Foreskin fibroblast (primary cell): ENCODE measurements at places on chromosomes 2 and 18.

DNA sequence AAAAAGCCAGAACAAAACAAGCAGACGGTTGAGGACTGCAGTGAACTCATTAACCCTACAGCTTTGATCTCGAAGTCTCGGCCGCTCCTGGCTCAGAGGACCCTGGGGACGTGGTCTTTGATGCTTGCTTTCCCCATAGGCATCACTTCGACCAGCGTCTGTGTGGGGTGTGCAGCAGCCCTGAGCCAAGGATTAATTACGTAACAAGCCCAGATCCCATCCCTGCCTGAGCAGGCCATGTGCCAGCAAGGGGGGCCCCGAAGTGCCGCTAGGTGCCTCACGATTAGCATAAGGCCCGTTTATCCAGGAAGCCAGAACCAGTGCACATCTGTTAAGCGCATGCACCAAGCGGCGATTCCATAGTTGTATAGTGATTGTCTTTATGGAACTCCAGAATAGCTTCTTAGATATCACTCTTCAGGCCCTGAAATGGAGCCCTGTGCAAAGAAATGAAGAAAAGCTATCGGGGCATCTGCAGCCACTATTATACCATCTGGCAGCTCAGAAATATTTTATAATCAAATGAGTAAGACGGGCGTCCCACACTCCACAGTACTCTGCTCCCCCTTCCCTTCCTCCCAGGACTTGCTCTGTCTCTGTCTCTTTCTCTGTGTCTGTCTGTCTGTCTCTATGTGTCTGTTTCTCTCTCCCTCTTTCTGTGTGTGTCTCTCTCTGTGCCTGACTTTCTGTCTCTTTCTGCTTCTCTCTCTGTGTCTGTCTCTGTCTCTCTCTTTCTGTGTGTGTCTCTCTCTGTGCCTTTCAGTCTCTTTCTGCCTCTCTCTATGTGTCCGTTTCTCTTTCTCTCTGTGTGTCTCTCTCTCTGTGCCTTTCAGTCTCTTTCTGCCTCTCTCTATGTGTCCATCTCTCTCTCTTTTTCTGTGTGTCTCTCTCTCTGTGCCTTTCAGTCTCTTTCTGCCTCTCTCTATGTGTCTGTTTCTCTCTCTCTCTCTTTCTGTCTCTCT, 41.7 kb downstream of the HPCAL1 start:
- DNase-seq = peak; percentile 59

GRCh38 chr2:149884871-149885270, 297.3 kb upstream of the MMADHC start:
- DNase-seq = no peak

DNA sequence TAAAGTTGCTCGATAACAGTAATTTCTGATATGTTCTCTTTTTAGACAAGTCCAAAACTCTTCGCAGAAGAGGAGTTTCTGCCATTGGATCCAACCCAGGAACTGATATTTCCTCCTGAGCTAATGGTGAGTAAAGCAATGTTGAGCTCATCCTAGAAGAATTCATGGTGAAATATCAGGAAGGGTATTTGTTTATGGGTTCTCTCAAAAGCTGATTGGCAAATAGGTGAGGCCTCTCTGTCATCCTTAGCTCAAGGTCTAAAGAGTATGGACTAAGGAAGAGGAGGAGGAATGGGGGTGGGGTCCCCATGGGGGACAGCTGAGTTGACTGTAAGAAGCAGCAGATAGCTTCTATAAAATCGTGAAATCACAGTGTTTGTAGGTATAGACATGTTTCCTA, 18.2 kb downstream of the AOX1 start:
- DNase-seq = peak; percentile 85

- DNase-seq = no peak
Measured at GRCh38 chr18:76005632-76006208, 489.3 kb downstream of the ZNF516 start.

DNA sequence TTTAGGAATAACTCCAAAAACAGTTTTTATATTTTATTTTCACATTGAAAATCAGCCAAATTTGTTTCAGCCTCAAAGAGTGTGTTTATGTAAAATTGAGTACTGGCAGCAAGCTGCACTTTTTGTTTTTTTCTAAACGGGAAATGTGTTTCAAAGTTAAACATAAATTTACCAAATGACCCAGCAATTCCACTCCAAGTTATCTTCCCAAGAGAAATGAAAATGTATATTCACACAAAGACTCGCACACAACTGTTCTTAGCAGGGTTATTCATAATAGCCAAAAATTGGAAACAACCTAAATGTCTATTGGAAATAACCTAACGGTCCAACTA, 9.3 kb downstream of the ALPK2 start:
- DNase-seq = no peak

DNA sequence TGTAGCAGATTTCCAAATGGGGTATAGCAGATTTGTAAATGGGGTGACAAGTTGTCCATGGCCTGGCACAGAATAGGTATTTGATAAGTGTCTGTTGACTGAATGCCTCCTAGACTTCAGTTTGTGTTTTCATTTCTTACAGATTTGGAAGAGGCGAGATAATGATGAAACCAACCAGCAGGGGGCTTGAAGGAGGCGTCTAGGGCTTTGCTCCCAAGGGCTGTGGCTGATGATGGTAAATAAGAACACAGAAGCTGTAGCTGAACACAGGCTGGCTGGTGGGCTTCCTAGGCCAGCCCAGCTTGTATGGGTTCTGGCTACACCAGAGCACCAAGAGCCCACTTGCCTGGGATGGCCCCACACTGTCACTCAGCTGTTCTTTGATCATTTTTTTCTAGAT, 19.4 kb downstream of the SFTPB start:
- DNase-seq = peak; percentile 85
